ENCODE measurements at places on chromosomes 4 and X.

- DNase-seq = no peak
These were observed 12.2 kb downstream of the GK start for GRCh38 chrX:30665471-30665870.

DNA sequence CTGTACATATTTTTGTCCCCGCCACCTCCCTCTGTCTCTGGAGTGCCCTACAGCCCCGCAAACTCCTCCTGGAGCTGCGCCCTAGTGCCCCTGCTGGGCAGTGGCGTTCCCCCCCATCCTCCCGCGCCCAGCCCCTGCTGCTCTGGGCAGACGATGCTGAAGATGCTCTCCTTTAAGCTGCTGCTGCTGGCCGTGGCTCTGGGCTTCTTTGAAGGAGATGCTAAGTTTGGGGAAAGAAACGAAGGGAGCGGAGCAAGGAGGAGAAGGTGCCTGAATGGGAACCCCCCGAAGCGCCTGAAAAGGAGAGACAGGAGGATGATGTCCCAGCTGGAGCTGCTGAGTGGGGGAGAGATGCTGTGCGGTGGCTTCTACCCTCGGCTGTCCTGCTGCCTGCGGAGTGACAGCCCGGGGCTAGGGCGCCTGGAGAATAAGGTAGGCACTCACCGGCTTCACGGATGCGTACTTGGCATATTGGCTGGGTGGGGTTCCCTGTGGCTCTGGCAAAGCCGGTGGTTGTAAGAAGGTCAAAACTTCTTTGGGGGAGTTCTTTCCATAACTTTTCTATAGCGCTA lies 653 bp downstream of the HHIP start:
- no peak for DNase-seq

DNA sequence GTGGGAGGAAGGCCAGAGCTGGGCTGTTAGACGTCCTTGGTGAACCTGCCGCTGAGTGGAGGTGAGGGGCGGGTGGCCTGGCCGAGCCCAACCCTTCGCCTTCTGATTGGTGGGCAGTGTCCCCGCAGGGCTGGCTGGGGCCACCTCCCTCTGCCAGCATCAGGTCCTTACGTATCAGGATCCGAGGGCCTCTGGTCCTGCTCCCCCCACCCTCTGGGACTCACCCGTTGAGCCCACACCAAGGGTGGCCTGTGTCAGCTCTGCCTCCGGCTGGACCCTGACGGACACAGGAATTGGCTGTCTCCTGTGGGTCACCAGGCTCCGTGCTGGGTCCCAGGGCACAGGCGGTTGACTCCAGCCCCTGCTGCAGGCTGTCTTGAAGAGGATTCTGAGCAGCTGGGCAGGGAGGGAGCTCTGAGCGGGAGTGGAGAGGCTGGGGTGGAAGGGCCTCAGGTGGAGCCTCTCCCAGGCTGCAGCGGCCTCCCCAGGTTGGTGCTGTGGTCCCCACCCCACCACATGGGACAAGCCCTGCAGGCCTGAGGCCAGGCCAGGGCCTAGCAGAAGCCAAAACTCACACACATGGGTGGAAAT lies 58.4 kb upstream of the NKX1-1 start:
- DNase-seq = no peak

- no peak for DNase-seq
These were observed 43.8 kb downstream of the PALLD start for GRCh38 chr4:168540503-168541265.
